ENCODE measurements at places on chromosomes 2 and 18. TPM values are rescaled to one million over a fixed set of nuclear protein-coding genes. Genes with fewer than 3 reads are reported as not detected.

Gene ZFP36L2
- total RNA-seq: 30.3 TPM

DNA sequence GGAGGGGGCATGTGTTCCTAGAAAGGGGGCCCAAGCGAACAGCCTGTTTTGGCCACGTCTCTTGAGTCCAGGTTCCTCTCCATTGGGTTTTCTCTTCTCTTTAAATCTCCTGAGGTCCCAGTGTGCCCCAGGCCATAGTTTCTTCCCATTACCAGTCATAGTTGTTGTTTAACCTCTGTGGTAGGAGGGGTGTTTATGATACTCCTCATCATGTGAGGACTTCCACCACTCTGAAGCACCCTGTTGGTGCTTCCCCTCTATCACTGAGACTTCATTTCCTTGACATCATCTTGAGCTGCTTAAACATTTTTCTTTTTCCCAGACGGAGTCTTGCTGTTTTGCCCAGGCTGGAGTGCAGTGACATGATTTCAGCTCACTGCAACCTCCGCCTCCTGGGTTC, 45.9 kb downstream of the WIPF1 start:
- DNase-seq: no peak

- no peak for DNase-seq
Measured at GRCh38 chr18:12819322-12819721, 64.7 kb downstream of the PTPN2 start.

Gene IL36A
- not detected for total RNA-seq

DNA sequence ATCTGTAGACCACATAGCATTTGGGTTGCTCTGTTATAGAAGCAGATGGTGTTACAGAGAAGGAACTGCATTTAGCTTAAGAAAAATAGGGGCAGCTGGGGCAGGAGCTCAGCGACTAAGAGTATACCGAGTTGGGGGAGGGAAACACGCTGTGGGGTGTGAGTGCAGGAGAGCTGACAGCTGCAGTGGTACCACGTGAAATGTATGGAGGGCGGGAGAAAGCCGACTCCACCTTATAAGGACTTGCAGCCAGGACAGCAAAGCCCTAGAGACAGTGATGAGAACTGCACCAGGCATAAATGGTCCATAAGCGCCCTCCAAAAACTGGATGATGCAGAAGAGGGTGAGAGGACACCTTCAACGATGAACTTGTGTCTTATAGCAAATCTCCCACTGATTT, 237.6 kb downstream of the PRKCE start:
- DNase-seq: no peak

DNA sequence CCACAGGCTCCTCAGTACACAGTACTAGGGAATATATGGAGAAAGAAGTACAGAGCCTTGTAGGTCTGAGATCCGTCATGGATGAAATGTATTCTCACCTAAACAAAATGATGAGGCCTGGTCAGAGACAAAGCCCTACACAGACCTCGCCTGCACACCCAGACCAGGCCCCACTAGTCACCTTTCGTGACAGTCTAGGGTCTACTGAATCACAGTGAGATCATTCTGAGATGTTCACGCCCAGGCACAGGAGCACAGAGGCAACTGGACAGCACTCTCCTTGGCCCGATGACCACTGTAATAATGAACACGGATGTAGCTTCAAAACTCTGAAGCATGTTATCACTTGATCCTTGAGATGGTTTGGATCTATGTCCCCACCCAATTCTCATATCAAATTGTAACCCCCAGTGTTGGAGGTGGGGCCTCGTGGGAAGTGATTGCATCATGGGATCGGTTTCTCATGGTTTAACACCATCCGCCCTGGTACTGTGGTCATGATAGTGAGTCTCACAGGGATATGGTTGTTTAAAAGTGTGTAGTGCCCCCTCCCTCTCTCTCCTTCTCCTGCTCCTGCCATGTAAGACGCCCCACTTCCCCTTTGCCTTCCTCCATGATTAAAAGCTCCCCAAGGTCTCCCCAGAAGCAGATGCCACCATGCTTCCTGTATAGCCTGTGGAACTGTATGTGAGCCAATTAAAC, 15.1 kb downstream of the DOCK10 start:
- DNase-seq: no peak

GRCh38 chr18:48621815-48622555, 83.2 kb downstream of the CTIF start:
- DNase-seq: no peak

- DNase-seq: no peak
Measured at GRCh38 chr18:78801011-78801410, 178.6 kb upstream of the SALL3 start.

- DNase-seq: no peak
Measured at GRCh38 chr2:216430811-216431530, 18.7 kb downstream of the SMARCAL1 start.

- DNase-seq: no peak
Measured at GRCh38 chr2:28736034-28736433, 15.6 kb upstream of the PPP1CB start.

Gene TSGA10
- total RNA-seq: 6.6 TPM

Gene LINC00305
- total RNA-seq: not detected

Gene CYP27C1
- not detected for total RNA-seq

DNA sequence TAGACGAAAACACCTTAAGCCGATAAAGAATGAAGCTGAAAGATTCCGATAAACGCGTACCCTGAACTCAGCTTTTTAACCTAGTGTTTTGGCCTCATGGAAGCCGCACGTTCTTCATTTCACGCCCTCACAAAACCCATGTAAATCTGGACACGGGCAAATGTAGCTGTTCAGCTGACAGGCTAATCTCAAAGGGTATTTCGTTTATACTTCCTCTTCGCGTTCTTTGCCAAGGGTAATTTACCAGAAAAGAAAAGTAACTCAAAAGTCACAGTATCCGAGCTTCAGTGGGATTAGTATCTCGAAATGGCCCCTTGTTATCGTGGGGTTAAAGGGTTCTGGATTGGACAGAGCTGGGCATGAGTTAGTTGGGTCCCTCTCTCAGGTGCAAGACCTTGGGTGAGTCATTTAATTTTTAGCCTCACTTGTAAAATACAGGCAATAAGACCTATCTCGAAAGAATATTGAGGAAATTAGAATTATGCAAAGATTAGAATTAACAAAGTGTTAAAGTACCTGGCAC, 22.0 kb upstream of the STPG4 start:
- no peak for DNase-seq

Gene CCDC74B
- 3.2 TPM for total RNA-seq
